ENCODE measurements at places on chromosomes 3 and 15. TPM values are rescaled to one million over a fixed set of nuclear protein-coding genes. Genes with fewer than 3 reads are reported as not detected.

The STAB1 gene
- total RNA-seq, result not detected

The GOLGA8S gene
- not detected for total RNA-seq

The CNTN4 gene
- 5.1 TPM for total RNA-seq

The CXCR6 gene
- total RNA-seq, result not detected

The TMEM212 gene
- total RNA-seq, result not detected

The SEMA3F gene
- total RNA-seq, result 14.5 TPM

The IMP3 gene
- total RNA-seq, result 62.1 TPM

The SI gene
- not detected for total RNA-seq

The TUSC7 gene
- not detected for total RNA-seq

The COL6A6 gene
- total RNA-seq, result 0.22 TPM

The ARHGEF26 gene
- 13.4 TPM for total RNA-seq

The PLSCR5 gene
- not detected for total RNA-seq

The HEMK1 gene
- 20.8 TPM for total RNA-seq

The ROPN1 gene
- not detected for total RNA-seq

The TM4SF1 gene
- total RNA-seq, result not detected

The SCN11A gene
- 0.81 TPM for total RNA-seq

The PPP1R14D gene
- total RNA-seq, result not detected

The CLCN2 gene
- total RNA-seq, result 16.5 TPM

The CNTN3 gene
- total RNA-seq, result 0.21 TPM

The LCMT2 gene
- 14.2 TPM for total RNA-seq

The HLTF gene
- total RNA-seq, result 76.1 TPM

The FBXW12 gene
- total RNA-seq, result 0.82 TPM

The MAPKAPK3 gene
- total RNA-seq, result 77.5 TPM

The KBTBD13 gene
- not detected for total RNA-seq

The RTP3 gene
- not detected for total RNA-seq

The PRR20G gene
- total RNA-seq, result not detected

The CHDH gene
- 1.5 TPM for total RNA-seq

The ADCY5 gene
- total RNA-seq, result 1.0 TPM

The PLSCR4 gene
- total RNA-seq, result 0.71 TPM

The ARPIN gene
- 5.9 TPM for total RNA-seq

The STX19 gene
- 0.31 TPM for total RNA-seq

The RAB7A gene
- total RNA-seq, result 51.2 TPM

The UBXN7 gene
- total RNA-seq, result 68.7 TPM

The SHC4 gene
- total RNA-seq, result 2.2 TPM

The GP9 gene
- not detected for total RNA-seq

The MYEF2 gene
- 140 TPM for total RNA-seq

The EOMES gene
- not detected for total RNA-seq

The TRNT1 gene
- total RNA-seq, result 26.5 TPM

The FETUB gene
- not detected for total RNA-seq

The LOXL1 gene
- total RNA-seq, result 5.3 TPM

The CYP8B1 gene
- total RNA-seq, result not detected

The MAGEL2 gene
- total RNA-seq, result 2.5 TPM

The MCF2L2 gene
- 11.1 TPM for total RNA-seq

The THSD4 gene
- 2.4 TPM for total RNA-seq

The CLDN16 gene
- total RNA-seq, result not detected

The TMC3 gene
- total RNA-seq, result 0.13 TPM

The GABRR3 gene
- total RNA-seq, result not detected

The PLA1A gene
- not detected for total RNA-seq

The EIF2B5 gene
- total RNA-seq, result 36.4 TPM

The CMSS1 gene
- total RNA-seq, result 32.8 TPM

The ACVR2B gene
- total RNA-seq, result 89.5 TPM

The CDHR4 gene
- 0.12 TPM for total RNA-seq

The C3orf62 gene
- total RNA-seq, result 3.4 TPM

The GASK1A gene
- total RNA-seq, result 10.3 TPM

The ITIH1 gene
- total RNA-seq, result not detected

The SLC27A2 gene
- total RNA-seq, result 2.1 TPM

The USP13 gene
- 17.7 TPM for total RNA-seq

The LDHAL6B gene
- total RNA-seq, result not detected
